Activated naive CD8-positive, alpha-beta T cell treated with anti-CD3 and anti-CD28 coated beads for 36 hours (primary cell): ENCODE measurements at places on chromosomes 13 and 19.

DNA sequence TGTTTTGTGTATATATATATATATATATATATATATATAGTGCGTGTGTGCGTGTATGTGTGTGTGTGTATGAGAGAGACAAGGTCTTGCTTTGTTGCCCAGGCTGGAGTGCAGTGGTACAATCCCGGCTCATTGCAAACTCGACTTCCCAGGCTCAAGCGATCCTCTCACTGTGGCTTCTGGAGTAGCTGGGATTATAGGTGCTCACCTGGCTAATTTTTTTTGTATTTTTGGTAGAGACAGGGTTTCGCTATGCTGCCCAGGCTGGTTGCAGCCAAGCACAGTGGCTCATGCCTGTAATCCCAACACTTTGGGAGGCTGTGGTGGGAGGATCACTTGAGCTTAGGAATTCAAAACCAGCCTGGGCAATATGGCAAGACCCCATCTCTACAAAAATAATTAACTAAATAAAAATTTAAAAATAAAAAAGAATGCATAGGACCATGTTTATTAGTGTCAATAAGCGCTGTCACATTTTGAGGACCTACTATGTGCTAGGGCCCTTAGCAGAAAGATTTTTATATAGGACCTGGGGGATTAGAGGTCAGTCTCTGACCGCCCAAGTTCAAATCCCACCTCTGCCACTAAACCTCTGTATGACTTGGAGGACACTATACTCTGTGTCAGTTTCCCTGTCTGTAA, 1.8 kb downstream of the PVR start:
- H3K27me3 ChIP-seq = peaks cover 21% of the 10 kb centered on the region
- no peak for DNase-seq
- no peak overlapping the region for H3K4me3 ChIP-seq
- H3K4me1 ChIP-seq = peaks cover 8% of the 10 kb centered on the region
- H3K27ac ChIP-seq = no peak overlapping the region
- H3K36me3 ChIP-seq = peaks cover 7% of the 10 kb centered on the region

- H3K36me3 ChIP-seq = peaks cover 10% of the 10 kb centered on the region
- H3K4me3 ChIP-seq = no peak overlapping the region
- DNase-seq = no peak
- no peaks in the 10 kb centered on the region for H3K27me3 ChIP-seq
- no peak overlapping the region for H3K27ac ChIP-seq
- H3K4me1 ChIP-seq = peaks cover 13% of the 10 kb centered on the region
Observed at GRCh38 chr13:97367016-97367822, 66.8 kb upstream of the RAP2A start.

GRCh38 chr19:55581823-55582223, 1.2 kb upstream of the ZNF579 start:
- no peak for DNase-seq
- no peak overlapping the region for H3K27ac ChIP-seq
- H3K4me3 ChIP-seq = peak overlapping the region; percentile 84
- H3K36me3 ChIP-seq = peaks cover 16% of the 10 kb centered on the region
- peaks cover 26% of the 10 kb centered on the region for H3K4me1 ChIP-seq

DNA sequence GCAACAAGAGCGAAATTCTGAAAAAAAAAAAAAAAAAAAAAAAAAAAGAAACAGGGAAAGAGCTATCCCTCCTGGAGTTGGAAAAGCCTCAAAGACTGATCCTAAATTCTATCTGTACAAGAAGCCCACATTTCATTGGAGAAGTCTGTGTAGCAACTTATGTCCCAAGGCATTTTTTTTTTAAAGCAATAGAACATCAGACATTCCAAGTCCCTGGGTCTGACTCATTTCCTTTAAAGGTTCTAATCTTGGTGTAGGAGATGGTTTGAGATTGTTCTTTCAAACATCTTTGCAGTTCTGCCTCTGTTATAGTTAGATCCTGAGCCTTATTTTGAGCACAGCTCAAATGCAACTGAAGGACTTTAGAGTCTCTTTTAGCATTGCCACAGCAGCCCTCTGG, 706.5 kb upstream of the MIR17HG start:
- H3K4me1 ChIP-seq = no peaks in the 10 kb centered on the region
- no peak overlapping the region for H3K27ac ChIP-seq
- H3K4me3 ChIP-seq = no peak overlapping the region
- H3K36me3 ChIP-seq = no peaks in the 10 kb centered on the region
- no peak for DNase-seq

DNA sequence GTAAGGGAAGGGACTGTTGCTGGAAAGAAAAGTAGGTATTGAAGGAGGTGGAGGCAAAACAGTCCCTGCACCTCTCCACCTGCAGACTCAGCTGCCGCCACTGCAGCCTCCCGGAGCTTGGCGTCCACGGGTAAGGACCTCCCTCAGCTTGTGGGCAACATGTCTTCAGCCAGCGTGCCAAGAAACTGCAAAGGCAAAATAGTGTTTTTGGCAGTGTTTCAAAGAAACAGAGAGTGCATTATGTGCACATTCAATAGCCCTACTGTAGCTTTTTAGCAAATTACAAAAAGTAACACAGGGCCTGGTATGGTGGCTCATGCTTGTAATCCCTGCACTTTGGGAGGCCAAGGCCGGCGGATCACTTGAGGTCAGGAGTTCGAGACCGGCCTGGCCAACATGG, 57.4 kb downstream of the ATP11A start:
- H3K27ac ChIP-seq = no peak overlapping the region
- H3K4me3 ChIP-seq = no peak overlapping the region
- H3K4me1 ChIP-seq = no peaks in the 10 kb centered on the region
- H3K27me3 ChIP-seq = no peaks in the 10 kb centered on the region

- no peaks in the 10 kb centered on the region for H3K36me3 ChIP-seq
- H3K4me3 ChIP-seq = no peak overlapping the region
- no peaks in the 10 kb centered on the region for H3K27me3 ChIP-seq
- H3K27ac ChIP-seq = no peak overlapping the region
- H3K4me1 ChIP-seq = no peaks in the 10 kb centered on the region
- no peak for DNase-seq
Observed at GRCh38 chr19:41112728-41113290, 1.4 kb upstream of the CYP2F1 start.

- no peak overlapping the region for H3K4me3 ChIP-seq
- H3K4me1 ChIP-seq = no peaks in the 10 kb centered on the region
- no peak overlapping the region for H3K27ac ChIP-seq
Observed at GRCh38 chr13:112029143-112029542, 37.8 kb upstream of the SOX1 start.

DNA sequence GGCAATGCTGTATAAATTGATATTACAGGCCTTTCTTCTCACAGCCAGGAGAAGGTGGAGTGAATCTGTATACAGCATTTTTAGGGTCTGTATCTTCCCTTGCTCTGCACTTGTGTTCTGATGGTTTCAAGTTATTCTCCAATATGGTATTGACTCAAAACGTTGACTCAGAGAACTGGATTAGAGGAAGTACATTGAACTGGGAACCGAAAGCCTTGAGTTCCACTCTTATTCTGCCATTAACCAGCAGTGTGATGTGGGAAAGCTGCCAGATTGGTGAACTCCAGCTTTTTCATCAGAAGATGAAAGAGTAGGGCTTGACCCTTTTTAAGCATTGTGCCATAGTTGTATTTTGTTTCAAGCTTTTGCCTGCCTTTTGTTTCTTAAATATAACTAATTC, 167.7 kb downstream of the SPRY2 start:
- DNase-seq = no peak
- no peak overlapping the region for H3K27ac ChIP-seq
- H3K27me3 ChIP-seq = no peaks in the 10 kb centered on the region

DNA sequence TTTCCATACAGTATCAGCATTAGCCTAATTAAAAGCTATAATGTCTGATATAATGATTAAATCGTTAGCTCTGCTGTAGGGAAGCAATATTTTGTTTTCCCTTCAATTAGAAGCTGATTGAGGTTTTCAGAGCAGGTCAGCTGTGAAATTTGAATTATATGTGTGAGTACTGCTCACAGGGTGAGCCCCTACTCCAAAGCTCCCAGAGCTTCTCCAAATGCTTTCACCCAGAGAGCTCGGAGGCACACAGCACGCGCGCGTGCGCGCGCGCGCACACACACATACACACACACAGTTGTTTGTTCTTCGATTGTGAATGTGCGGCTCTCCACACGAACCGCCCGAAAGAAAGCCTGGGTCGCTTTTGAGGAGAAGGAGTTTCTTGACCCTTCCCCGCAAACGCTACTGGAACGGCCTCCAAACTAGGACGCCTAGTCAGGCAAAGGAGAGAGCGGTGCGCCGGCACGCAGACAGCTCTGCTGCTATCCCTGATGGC, 4.8 kb upstream of the SOX1 start:
- peaks cover 11% of the 10 kb centered on the region for H3K4me1 ChIP-seq
- peaks cover 94% of the 10 kb centered on the region for H3K27me3 ChIP-seq
- peaks cover 5% of the 10 kb centered on the region for H3K36me3 ChIP-seq
- no peak for DNase-seq

GRCh38 chr19:18856385-18857126, 24.8 kb downstream of the UPF1 start:
- no peak for DNase-seq
- H3K36me3 ChIP-seq = peaks cover 13% of the 10 kb centered on the region
- H3K27ac ChIP-seq = no peak overlapping the region
- H3K27me3 ChIP-seq = no peaks in the 10 kb centered on the region
- H3K4me1 ChIP-seq = no peaks in the 10 kb centered on the region

- H3K36me3 ChIP-seq = peaks cover 10% of the 10 kb centered on the region
- peak overlapping the region; percentile 91 for H3K27ac ChIP-seq
- H3K4me1 ChIP-seq = peaks cover 79% of the 10 kb centered on the region
- peak; percentile 48 for DNase-seq
- peak overlapping the region; percentile 80 for H3K4me3 ChIP-seq
Observed at GRCh38 chr19:16585808-16586476, 13.7 kb upstream of the SLC35E1 start.

DNA sequence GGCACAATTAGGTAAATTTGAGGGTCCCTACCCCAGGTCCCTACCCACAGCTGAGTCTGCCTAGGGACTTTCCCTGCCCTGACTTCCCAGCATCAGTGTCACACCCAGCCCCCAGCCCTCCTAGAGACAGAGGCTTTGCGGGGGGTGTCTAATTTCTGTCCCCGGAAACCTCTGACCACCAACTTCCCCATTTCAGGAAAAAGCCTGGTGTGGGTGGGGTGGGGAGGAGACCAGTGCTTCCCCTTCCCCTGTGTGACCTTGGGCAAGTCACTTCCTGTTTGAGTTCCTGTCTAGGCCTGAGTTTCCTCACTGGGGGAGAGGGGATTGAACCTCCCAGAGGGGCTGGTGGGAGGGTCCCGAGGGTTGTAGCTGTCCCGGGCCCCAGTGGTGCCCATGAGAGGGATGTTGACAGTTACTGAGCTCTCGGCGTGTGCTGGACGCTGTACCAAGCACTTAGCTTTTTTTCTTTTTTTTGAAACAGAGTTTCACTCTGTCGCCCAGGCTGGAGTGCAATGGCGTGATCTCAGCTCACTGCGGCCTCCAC, 7.9 kb downstream of the VASP start:
- H3K27ac ChIP-seq = peak overlapping the region; percentile 87
- H3K36me3 ChIP-seq = peaks cover 21% of the 10 kb centered on the region

DNA sequence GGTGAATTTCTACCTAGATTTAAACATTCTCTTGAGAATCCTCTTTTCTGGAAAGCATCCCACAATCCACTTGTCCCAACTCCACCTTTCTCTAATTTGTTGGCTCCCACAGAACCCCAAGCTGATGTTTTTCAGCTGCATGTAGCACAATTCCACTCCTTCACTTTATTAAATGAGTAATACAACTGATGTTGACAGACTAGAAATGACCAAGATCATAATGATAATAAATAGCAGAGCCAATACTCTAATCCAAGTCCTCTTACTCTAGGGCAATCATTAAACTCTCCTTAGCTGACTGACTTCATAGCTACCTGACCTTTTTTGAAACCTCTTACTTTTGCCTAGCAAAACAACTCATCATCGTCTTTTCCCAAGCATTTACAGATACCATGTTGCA, 27.9 kb upstream of the STARD13 start:
- DNase-seq = no peak
- no peaks in the 10 kb centered on the region for H3K36me3 ChIP-seq
- no peaks in the 10 kb centered on the region for H3K4me1 ChIP-seq
- H3K27me3 ChIP-seq = peaks cover 17% of the 10 kb centered on the region

DNA sequence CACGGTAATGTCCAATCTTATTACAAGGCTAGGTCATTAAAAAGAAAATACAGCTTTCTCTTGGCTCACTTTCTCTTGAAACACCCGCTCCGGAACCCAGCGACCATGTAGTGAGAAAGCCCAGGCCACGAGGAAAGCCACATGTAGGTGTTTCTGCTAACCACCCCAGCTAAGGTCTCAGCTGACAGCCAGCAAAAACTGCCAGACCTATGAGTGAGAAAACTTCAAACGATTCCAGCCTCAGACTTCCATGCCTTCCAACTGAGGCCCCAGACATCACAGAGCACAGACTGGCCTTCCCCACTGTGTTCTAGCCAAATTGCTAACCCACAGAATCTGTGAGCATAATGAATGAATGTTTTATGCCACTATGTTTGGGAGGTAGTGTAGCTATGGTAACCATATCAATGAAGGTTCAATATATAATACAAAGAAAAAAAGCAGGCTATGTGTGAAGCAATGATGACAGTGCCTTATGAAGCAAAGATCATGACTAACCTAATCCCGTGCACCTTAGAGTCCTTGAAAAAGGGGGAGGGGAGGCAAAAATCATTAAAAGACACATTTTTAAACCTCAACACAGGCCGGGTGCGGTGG, 11.9 kb upstream of the TPTE2 start:
- no peak for DNase-seq
- peaks cover 13% of the 10 kb centered on the region for H3K27me3 ChIP-seq
- no peaks in the 10 kb centered on the region for H3K4me1 ChIP-seq
- peaks cover 3% of the 10 kb centered on the region for H3K36me3 ChIP-seq

DNA sequence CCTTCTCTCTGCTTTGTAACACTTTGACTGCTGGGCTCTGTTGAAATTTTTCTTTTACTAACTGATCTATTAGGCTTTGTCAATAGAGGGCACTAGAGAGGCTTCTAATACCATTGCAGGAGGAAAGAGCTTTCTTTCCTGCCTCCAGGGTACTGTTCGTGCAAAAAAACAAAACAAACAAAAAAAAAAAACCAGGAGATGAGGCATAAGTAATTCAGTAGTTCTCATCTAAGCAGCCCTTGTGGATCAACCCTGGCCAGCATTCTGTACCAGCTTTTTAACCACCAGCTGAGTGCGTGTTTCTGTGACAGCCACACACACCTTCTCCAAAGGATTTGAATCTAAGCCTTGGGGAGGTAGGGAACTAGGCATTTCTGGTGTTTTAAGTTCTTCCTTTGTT, 1707.6 kb upstream of the SLC10A2 start:
- no peak overlapping the region for H3K4me3 ChIP-seq
- no peaks in the 10 kb centered on the region for H3K36me3 ChIP-seq
- no peaks in the 10 kb centered on the region for H3K27me3 ChIP-seq

GRCh38 chr13:89822467-89822866, 1525.0 kb upstream of the MIR17HG start:
- no peaks in the 10 kb centered on the region for H3K27me3 ChIP-seq
- DNase-seq = no peak
- no peak overlapping the region for H3K27ac ChIP-seq
- H3K36me3 ChIP-seq = no peaks in the 10 kb centered on the region

- no peaks in the 10 kb centered on the region for H3K27me3 ChIP-seq
- H3K36me3 ChIP-seq = peaks cover 3% of the 10 kb centered on the region
- no peak for DNase-seq
- H3K27ac ChIP-seq = no peak overlapping the region
Observed at GRCh38 chr19:38304352-38304865, 358 bp downstream of the C19orf33 start.
